Vagina (tissue), 2 donors: ENCODE measurements at places on chromosomes 11 and 22.

DNA sequence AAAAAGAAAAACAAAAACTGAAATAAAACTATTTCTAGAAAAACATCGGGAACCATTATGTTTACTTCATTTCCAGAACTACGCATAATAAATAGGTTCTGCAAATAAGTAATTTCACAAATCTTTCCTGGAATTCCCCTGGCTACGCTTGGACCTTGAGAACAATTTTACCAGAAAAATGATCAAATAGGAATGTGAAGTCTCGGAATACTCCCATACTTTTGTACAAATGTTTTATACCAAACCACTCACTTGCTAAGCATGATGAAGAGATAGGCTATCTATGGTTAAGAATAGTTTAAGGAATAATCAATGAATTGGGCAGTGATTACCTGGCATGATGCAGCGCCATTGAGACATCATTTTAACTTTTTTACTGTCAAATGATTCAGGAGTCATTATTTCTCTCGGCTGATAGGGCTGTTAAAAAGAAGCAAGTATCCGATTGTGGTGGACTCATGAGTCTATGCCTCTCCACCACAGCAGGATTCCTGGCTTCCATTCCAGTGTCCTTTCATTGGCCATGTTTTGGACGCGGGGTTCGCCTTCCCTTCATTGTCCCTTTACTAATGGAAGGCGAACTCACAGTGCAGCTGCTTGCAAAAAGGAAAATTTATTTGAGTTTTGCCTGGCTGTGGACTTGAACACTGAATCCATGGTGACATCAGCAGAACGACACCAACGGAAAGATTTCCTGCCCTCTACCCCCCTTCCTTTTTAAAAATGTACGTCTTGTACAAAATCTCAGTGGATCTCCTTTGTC lies 39.9 kb upstream of the BLID start:
- H3K27ac ChIP-seq: peak overlapping the region; percentile 78
- H3K4me3 ChIP-seq: peak overlapping the region; percentile 39
- no peaks in the 10 kb centered on the region for H3K27me3 ChIP-seq

- no peak for DNase-seq
- H3K36me3 ChIP-seq: no peaks in the 10 kb centered on the region
- no peak overlapping the region for H3K27ac ChIP-seq
- H3K27me3 ChIP-seq: no peaks in the 10 kb centered on the region
Observed at GRCh38 chr11:107263844-107264563, 193.6 kb downstream of the CWF19L2 start.

DNA sequence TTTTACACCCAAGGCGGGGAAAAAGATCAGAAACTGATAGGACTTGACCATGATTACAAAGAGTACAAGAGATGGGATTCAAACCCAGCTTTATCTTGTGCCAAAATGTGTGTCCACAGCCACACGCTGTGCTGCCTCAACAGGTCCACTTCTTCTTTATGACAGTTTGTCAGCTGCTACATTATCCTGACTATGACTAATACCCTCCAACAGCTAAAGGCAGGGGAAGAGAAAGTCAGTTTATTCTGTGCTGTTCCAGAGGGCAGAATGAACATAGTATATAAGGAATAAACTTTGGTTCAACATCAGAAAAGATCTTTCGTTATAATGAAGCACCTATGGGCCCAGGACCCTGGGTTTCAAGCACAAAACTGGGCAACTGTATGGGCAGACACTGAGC lies 668.2 kb upstream of the TENM4 start:
- H3K27ac ChIP-seq: no peak overlapping the region
- no peaks in the 10 kb centered on the region for H3K27me3 ChIP-seq
- no peak overlapping the region for H3K4me3 ChIP-seq
- H3K36me3 ChIP-seq: no peaks in the 10 kb centered on the region
- DNase-seq: no peak
- H3K4me1 ChIP-seq: no peaks in the 10 kb centered on the region

DNA sequence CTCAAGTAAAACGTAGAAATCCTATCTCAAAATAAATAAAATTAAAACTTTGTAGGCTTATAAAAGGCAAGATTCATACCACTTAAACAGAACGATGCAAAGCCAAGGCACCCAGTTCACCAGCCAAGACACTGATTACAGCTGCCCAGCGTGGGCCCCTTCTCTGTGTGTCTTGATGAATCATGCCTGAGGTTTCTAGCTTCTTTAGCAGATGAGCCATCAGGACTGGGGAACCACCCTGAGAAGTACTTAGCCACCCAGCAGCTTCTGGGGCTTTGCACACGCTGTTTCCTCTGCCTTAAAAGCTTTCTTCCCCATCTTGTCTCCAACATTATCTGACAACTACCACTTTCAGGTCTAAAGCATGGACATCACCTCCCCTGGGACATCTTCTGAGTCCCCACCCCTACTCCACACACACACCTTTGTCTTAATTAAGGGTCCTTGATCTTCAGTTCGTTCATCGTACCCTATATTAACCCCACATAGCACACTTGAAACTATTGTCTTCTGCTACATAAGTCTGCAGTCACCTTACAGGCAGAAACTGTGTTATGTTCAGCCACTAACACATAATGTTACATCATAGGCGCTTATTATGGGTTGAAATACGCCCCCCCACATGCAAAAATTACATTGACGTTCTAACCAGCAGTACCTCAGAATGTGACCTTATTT lies 8.7 kb upstream of the LAYN start:
- H3K36me3 ChIP-seq: no peaks in the 10 kb centered on the region
- H3K27ac ChIP-seq: no peak overlapping the region
- no peaks in the 10 kb centered on the region for H3K4me1 ChIP-seq

DNA sequence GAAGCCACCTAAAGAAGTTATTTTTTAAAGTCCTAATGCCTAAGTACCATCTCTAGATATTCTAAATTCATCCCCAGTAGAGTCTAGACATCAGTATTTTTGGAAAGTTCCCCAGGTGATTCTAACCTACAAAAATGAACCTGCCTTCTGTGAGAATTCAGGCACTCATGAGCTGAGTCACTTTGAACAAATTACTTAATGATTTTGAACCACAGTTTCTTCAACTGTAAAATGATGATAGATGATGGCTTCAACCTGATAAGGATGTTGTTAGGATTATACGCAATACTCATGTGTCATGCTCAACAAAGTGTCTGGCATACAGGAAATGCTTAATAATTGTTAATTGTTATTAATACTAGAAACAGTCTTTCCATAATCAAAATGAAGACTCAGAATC lies 82.8 kb upstream of the OR5AK2 start:
- no peak overlapping the region for H3K27ac ChIP-seq
- DNase-seq: no peak
- H3K4me1 ChIP-seq: no peaks in the 10 kb centered on the region
- no peaks in the 10 kb centered on the region for H3K36me3 ChIP-seq

DNA sequence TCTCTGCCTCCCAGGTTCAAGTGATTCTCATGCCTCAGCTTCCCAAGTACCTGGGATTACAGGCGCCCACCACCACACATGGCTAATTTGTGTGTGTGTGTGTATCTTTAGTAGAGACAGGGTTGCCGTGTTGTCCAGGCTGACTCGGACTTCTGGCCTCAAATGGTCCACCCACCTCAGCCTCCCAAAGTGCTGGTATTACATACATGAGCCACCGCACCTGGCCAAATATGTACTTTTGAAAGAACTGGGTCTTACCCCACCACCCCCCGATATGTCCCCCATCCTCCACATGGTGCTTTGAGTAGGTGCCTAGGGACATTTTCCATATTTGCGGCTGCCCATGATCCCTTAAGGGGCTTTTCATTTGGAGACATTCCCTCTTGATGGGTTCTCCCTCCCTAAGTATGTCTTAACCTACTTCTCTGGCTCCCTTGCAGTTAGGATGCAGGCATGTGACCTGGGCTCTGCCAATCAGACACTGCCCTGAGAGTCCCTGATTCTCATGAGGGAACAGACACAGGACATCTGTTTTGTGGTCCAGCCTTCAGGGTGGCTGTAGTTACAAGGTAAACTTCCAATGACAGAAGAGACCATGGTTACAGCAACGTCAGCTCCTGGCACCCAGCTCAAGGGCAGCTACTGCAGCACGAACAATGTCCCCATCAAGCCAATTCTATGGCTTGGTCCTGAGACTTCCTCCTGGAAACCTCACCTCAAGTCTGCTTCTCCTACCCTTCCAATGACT lies 48.4 kb downstream of the CHST1 start:
- H3K36me3 ChIP-seq: no peaks in the 10 kb centered on the region
- peak; percentile 40 for DNase-seq
- H3K27me3 ChIP-seq: no peaks in the 10 kb centered on the region
- no peaks in the 10 kb centered on the region for H3K4me1 ChIP-seq

GRCh38 chr11:116731097-116731761 lies 41.6 kb downstream of the BUD13 start:
- H3K27ac ChIP-seq: no peak overlapping the region
- H3K4me3 ChIP-seq: no peak overlapping the region
- H3K27me3 ChIP-seq: no peaks in the 10 kb centered on the region
- peaks cover 14% of the 10 kb centered on the region for H3K4me1 ChIP-seq
- H3K36me3 ChIP-seq: no peaks in the 10 kb centered on the region

DNA sequence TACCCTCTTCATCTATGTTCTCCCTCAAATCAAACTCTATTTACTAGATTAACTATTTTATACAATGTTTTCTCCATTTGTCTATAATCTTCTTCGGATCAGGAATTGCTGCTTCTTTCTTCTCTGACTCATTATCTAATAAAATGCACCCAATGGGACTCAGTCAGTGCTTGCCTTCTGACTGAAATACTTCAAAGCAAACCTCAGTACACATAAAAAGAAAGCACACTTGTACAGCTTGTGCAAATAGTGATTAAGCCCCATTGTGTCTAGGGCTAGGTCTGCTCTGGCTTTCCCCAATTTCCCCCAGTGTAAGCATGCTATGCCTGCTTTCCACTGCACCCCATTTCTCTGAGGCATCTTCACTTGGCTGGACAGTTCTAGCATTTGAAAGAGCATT lies 118.6 kb upstream of the C11orf87 start:
- H3K27me3 ChIP-seq: no peaks in the 10 kb centered on the region
- H3K27ac ChIP-seq: no peak overlapping the region

GRCh38 chr22:29256606-29257325 lies 11.0 kb downstream of the RHBDD3 start:
- H3K4me3 ChIP-seq: no peak overlapping the region
- no peaks in the 10 kb centered on the region for H3K27me3 ChIP-seq
- H3K36me3 ChIP-seq: no peaks in the 10 kb centered on the region
- no peak overlapping the region for H3K27ac ChIP-seq

DNA sequence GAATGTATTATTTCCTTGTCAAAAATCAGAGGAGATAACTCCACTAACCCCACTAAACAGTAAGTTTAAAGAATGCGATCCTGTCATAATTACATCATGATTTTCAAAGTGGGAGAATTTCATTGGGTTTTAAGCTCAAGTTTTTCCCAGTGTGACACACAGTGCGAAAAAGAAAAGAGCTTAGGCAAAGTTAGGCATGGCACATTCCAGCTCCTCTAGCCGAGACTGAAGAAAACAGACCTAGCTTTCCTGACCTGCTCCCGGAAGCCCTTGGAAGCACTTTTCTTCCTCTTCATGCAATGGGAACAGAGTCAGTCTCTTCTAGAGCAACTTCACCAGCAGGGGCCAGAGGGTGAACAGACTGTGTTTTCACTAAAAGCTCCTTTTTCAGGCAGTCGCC lies 76.6 kb upstream of the AKIP1 start:
- no peak overlapping the region for H3K4me3 ChIP-seq
- peaks cover 34% of the 10 kb centered on the region for H3K4me1 ChIP-seq
- H3K27ac ChIP-seq: no peak overlapping the region
- H3K36me3 ChIP-seq: no peaks in the 10 kb centered on the region

DNA sequence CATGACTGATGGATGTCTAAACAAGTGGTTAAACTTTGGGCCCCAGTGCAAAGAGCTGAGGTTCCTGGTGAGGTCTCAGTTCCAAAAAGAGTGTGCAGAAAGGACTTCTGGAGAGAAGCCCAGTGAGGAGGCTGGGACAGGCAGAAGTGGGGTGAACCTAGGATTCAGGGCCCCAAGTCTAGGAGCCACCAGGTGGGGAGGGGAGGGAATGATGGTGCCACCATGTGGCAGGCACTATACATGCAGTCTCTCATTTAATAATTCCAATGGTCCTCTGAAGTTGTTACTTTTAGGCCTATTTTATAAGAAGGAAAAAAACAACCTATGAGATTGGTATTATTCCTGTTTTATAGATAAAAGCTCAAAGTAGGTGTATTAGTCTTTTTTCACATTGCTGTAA lies 102.0 kb downstream of the INSC start:
- H3K27me3 ChIP-seq: no peaks in the 10 kb centered on the region
- H3K4me3 ChIP-seq: no peak overlapping the region
- DNase-seq: no peak
- no peaks in the 10 kb centered on the region for H3K36me3 ChIP-seq

DNA sequence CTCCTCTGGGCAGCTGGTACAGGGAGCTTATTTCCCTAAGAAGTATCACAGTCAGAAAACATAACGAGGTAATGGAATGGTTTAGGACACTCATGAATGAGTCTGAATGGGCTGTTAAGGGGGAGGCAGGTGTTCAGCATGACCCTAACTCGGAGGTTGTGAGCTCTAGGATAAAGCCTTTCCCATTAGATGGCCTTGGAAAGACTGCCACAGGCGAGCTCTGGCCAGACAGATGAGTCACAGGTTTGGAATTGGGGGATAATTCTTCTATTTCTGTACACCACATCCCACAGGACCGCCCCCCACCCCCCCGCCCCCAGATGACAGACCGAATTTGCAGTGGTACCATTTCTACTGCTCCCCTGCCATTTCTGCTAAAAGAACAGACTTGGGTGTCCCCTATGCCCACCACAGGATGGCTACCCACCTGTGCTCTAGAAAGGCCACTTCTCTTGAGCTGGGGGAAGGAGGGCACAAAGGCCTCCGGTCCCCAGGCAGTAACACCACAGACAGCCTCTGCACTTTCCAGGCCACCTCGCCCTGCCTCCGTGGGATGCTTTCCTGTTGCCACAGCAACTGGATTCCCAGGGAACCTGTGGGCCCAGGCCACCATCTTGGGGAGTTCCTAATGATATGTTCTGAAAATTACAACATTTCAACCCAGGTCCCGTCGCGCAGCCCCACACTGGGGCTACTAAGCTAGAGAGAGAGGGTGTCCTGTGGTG lies 76.7 kb downstream of the TRIM29 start:
- no peak overlapping the region for H3K4me3 ChIP-seq
- peak; percentile 83 for DNase-seq
- no peaks in the 10 kb centered on the region for H3K36me3 ChIP-seq
- H3K27me3 ChIP-seq: no peaks in the 10 kb centered on the region
- no peak overlapping the region for H3K27ac ChIP-seq

GRCh38 chr11:1889224-1889930 lies 2.3 kb downstream of the PRR33 start:
- H3K4me3 ChIP-seq: no peak overlapping the region
- DNase-seq: no peak
- H3K4me1 ChIP-seq: peaks cover 27% of the 10 kb centered on the region
- H3K27ac ChIP-seq: peak overlapping the region; percentile 8
- H3K27me3 ChIP-seq: no peaks in the 10 kb centered on the region

GRCh38 chr11:130691581-130691980 lies 224.7 kb downstream of the SNX19 start:
- H3K27ac ChIP-seq: no peak overlapping the region
- DNase-seq: no peak
- H3K36me3 ChIP-seq: no peaks in the 10 kb centered on the region

DNA sequence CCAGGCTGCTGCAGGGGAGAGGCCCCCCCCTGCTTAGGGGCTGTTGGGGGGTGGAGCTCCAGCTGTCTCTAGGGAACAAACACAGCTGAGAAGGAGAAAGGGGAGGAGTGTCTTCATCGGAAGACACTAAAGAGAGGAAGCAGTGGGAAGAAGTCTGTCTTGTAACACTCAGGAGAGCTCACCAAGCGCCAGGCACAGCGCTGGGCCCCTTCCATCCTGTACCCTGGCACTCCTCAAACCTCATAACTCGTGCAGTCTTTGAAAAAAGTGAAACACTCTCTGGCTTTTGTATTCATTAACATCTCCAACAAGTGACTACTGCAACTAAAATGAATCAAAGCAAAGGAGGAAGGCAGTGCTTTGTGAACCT lies 67.4 kb upstream of the PRDM11 start:
- no peaks in the 10 kb centered on the region for H3K27me3 ChIP-seq
- H3K27ac ChIP-seq: no peak overlapping the region
- H3K4me3 ChIP-seq: no peak overlapping the region
- no peak for DNase-seq
- H3K36me3 ChIP-seq: no peaks in the 10 kb centered on the region
